ENCODE measurements at places on chromosomes 3 and 15.

- no peak for DNase-seq
These were observed 277 bp downstream of the FMN1 start for GRCh38 chr15:33194237-33194636.

GRCh38 chr3:80535286-80535685, 767.5 kb upstream of the ROBO1 start:
- DNase-seq = no peak

- DNase-seq = no peak
These were observed 43.8 kb upstream of the SLCO2A1 start for GRCh38 chr3:134073583-134073945.

- no peak for DNase-seq
These were observed 47.7 kb downstream of the ZBTB20 start for GRCh38 chr3:115099134-115099985.

DNA sequence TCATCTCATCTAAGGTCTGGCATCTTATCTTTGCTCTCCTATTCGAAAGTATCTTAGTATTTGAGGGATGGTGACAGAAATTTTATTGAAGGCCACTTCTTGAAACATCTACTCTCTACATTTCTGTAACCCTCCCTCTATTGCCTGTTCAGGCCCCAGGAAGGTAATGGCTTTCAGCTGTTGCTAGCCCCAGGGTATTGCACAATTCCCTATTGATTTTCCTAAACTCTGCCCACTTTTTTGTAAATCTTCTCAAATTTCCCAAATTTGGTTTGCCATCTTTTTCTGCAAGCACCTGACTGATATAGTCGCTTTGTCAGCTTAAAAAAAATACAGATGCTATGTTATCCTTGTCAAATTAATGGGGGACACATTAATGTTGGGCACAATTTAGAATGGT, 242.1 kb downstream of the RAP2B start:
- DNase-seq = no peak

- no peak for DNase-seq
These were observed 14.9 kb downstream of the TMEM43 start for GRCh38 chr3:14139771-14140170.

DNA sequence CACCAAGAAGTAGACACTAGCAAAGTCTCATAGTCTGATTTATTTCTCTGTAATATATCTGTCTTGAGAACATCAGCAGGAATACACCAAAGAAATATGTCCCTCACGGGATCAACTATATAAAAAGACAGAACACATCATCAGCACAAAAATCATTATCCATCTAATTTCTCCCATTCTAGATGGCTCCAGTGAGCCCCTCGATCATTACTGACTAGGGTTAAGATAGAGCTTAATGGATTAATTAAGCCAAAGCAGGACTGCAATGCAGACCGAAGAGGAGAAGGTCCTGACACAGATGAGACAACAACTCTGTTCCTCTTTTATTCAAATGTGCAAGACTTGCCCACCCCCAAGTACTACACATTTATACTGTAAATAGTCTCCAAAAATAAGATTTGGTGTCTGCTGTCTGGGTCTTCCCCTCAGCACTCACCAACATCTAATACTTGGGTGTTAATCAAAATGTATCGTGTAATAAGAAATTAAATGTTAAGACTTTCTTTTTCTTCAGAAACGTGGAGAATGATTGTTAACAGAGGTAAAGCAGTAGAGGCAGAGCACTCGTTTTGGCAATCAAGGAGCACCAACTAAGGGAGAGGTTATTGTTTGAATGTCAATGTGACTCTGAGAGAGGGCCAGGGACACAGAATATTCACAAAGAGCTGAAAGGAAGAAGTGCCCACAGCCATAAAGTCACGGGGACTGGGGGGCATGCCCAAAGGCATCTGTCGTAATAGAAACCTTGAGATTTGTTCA, 133.6 kb downstream of the TIGIT start:
- DNase-seq = no peak
